ENCODE measurements at places on chromosomes 4 and X.

DNA sequence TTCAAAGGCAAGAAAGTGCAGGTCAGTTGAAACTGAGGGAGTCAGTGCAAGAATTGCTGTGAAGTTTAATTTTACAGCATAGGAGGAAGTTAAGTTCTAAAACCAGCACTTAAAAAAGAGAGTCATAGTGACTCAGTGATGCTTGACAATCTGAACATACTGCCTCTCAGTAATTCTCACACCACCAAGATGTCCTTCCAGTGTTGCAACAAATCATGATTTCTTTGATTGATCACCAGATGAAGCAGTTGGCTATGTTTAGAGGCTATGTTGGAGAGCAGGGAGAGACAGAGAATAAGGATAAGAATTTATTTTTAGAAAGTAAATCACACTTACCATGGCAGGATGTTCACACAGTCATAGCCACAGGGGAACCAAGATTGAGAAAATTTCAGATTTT, 13.2 kb downstream of the TRIM2 start:
- DNase-seq, result no peak

- DNase-seq, result no peak
Measured at GRCh38 chr4:76308548-76308947, 2.0 kb downstream of the STBD1 start.

DNA sequence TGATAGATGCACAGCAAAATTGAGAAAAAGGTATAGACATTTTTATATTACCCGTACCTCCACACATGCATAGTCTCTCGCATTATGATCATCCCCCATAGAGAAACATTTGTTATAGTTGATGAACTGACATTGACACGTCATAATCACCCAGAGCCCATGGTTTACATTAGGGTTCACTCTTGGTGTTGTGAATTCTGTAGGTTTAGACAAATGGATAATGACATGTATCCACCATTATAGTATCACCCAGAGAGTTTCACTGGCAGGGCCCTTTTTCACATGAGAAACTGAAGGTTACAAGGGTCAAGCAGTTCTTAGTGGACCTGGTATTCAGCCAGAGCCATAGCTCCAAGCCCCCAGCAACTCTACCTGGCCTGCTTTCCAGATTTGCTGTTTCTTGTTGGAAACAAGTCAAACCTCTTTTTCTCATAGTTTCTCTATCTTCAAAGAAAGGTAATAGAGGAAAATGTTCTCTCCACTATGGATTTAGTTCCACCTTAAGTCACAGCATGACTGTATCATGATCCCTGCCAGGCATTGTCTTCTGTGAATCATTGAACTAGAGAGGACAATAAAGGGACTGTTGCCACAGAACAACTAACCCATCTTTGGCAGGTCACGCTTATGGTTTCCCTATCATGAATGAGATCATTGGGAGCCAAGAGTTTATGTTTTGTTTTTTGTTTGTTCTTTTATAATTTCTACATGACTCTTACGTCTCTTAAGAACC, 64.0 kb downstream of the HHIP start:
- DNase-seq, result no peak

GRCh38 chrX:150897421-150898320, 797 bp downstream of the CD99L2 start:
- peak; percentile 1 for DNase-seq

DNA sequence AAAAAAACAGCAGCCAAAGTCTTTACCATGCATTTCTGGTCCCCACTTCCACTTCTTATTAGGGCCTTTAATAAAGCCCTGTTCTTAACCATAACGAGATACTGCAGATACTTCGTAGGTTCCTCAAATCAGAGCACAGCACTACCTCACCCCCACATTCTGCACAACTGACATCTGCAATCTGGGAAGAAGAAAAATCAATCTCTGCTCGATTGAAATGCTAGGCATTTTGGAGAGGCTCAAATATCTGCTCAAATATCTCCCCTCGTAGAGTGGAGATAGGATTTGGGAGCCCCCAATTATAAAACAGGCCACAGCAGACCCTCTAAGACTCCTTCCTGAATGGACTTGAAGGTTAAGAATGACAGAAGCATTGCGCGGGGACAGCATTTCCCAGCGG, 40.3 kb upstream of the CENPU start:
- DNase-seq, result no peak

GRCh38 chr4:5683566-5683965, 24.8 kb downstream of the EVC2 start:
- no peak for DNase-seq

GRCh38 chr4:161554372-161554990, 609.3 kb downstream of the FSTL5 start:
- no peak for DNase-seq

DNA sequence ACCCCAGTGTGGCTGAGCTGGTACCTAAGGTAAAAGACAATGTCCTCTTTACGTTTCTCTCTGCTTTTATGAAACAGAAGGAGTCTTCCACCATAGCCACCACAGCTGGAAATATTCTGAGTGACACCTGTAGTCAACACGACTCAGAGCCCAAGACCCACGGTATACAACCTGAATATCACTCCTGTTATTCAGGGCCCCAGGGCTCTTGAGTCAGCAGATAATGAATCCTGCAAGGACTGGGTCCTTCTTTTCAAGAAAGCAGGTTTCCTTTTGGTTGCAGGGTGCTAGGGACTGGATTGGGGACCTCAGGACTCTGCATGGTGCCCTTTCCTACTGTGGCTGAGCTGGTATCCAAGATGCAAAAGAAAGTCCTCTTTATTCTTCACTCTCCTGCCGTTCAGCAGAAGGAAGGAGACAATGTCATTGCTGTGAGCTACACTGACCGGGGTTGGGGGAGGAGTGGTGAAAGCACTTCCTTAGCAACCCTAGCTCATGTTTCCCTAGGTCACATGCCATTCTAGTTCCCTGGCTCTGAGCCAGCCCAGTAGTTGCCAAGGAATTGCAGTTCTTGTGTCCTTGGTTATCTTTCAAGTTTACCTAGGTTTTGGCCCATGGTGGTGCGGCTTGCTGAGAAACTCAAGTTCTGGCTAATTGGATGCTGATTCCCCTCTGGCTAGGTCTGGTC, 23.7 kb upstream of the UNC5C start:
- no peak for DNase-seq

- DNase-seq, result no peak
Measured at GRCh38 chr4:7052923-7053715, 9.9 kb downstream of the TADA2B start.

DNA sequence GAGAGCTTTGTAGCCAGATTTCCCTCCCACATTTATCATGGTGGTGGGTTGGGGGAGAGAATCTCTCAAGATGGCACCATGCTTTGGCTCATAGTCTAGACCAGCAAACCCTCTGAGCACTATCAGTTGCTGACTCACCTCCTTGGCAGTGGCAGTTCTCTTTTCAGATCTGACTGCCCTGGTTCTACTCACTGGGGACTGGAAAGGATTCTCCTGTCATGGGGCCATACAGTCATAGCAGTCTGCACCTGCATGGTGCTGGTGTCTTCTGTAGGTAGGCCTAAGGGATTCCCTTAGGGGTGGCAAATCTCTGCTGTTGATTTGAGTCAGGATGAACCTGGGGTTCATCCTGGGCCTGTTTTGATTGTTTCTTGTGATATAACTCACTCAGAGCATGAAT, 2.6 kb downstream of the TEX13B start:
- DNase-seq, result no peak

- DNase-seq, result no peak
Measured at GRCh38 chr4:48470137-48470536, 13.0 kb upstream of the SLC10A4 start.

DNA sequence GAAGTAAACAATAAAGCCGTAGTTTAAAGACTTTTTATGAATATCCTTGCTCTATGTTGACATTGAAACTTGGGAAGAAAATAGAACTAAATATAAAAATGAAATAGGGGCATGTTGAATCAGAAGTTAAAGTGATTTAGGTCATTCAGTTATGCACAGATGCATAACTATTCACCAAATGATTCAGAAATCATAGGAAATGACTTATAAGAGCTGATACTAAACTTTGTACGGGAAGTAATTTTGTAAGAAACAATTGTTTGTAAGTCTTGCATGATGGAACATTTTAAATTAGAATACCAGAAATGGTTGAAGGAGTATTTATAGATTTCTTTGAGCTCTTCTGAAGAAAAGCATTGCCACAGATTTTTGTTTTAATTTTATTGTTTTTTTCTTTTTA, 246.5 kb downstream of the CPE start:
- no peak for DNase-seq

- no peak for DNase-seq
Measured at GRCh38 chr4:67080046-67080557, 465.2 kb downstream of the CENPC start.

DNA sequence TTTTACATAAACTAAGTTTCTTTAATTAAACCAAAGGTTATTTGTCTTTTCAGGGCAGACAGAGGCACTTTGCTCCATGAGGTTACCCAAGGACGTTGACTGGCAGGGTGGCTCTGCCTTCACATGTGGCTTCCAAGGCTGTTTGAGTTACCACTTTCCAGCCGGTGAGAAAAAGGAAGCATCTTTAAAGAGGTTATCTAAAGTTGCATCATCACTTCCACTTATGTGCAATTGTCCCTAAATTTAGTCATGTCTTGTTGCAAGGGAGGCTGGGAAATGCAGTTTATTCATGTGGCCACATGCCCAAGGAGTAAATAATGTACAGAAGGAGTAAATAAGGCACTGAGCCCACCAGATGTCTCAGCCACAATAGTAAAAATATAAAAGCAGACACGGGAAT, 29.0 kb upstream of the RAP1GDS1 start:
- no peak for DNase-seq

- no peak for DNase-seq
Measured at GRCh38 chr4:155588437-155588836, 78.2 kb upstream of the GUCY1A1 start.

GRCh38 chrX:82442281-82442680, 1065.8 kb upstream of the POU3F4 start:
- DNase-seq, result no peak

DNA sequence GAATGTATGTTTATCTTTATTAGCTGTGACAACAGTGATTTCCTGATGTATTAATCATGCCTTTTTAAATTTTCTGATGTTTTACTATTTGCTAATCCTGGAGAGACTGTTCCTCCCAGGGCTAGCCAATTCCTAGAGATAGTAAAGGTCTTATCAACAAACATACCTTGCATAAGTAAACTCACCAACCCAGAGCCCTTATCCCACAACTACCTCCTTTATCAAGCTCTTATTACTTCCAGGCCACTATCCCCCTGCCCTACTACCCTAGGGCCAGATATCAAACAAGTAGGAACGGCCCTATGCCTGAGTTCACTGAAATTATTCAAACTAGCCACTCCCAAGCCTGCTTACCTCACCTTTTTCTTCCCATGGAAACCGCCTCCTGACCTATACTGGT, 58.2 kb upstream of the NPNT start:
- no peak for DNase-seq

- no peak for DNase-seq
Measured at GRCh38 chr4:161008527-161008926, 1155.3 kb downstream of the FSTL5 start.

GRCh38 chr4:3414421-3415279, 27.1 kb upstream of the HGFAC start:
- DNase-seq, result no peak

DNA sequence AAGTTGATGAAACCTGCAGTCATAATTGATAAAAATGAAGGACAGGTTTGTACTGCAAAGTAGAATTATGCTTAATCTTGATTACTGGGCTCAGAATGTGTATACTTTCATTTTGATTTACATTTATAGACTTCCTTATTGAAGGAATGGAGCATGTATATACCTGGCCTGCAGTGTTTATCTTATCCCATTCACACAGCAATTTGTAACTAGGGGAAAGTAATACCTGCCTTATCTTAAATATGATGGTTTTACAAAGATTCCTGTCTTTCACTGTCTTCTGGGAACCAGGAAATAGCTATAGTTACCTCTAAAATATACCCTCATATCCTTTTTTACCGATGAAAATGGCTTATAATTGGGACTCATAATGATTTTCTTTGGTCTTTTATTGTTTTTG, 29.7 kb downstream of the ADD1 start:
- DNase-seq, result no peak

GRCh38 chr4:55012363-55013230, 112.8 kb downstream of the KDR start:
- DNase-seq, result no peak

DNA sequence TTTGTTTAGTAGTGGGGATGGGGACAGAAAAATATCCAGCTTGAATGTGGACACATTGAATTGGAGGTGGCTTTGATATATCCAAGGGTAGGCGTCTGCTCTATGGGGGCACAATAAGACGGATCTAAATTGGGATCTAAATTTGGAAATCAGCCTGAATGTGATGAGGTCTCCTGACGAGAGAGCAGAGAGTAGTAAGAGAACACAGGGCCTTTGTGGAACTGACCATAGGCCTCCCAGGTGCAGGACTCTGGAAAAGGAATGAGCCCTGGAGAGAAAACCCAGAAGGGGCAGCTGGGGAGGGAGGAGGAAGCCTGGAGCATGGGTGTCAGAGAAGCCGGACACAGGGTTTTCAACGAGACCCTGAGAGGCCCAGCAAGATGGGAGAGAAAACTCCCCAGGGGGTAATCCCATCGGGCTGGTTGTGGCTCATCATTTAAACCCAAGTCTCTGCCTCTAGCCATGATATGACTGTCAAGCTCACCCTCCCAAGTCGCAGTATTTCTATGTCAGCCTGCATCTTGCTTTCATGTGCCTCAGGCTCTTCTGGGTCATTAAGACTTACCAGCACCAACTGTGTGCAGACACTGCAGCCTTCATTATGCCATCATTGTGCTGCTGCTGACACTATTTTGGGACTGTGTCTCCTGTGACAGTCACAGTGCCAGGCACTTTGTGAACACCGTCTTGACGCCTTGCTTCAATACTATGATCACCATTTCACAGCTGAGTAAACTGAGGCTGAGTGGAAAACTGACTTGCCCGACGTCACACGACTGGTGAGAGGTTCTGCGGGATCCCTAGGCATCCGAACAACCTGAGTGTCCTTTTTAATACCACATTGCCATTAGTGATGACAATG, 57.1 kb downstream of the ANAPC4 start:
- no peak for DNase-seq

DNA sequence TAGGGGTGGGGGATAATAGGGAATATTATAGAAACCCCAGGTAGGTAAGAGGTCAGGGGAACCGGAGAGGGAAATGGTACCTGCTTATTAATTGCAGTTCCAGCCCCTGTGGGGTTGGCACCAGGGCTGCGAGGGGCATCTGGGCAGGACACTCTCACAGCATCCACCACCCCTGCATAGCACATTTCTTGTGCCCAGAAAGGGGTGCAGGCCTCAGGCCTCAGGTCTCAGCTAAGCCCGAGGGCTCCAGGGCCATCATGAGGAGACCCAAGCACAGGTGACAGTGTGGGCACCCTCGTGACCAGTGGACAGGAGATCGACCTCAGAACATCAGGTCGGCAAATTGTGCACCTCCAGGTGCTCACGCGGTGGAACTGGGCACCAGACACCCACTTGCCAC, 164.7 kb downstream of the EVC2 start:
- no peak for DNase-seq

- DNase-seq, result peak; percentile 17
Measured at GRCh38 chrX:78517124-78517523, 142.0 kb downstream of the RTL3 start.

GRCh38 chr4:68267433-68267944, 22.0 kb upstream of the TMPRSS11B start:
- no peak for DNase-seq
